ENCODE measurements at places on chromosomes 2 and 18.

- no peak for DNase-seq
Observed at GRCh38 chr18:78448106-78448505, 531.5 kb upstream of the SALL3 start.

DNA sequence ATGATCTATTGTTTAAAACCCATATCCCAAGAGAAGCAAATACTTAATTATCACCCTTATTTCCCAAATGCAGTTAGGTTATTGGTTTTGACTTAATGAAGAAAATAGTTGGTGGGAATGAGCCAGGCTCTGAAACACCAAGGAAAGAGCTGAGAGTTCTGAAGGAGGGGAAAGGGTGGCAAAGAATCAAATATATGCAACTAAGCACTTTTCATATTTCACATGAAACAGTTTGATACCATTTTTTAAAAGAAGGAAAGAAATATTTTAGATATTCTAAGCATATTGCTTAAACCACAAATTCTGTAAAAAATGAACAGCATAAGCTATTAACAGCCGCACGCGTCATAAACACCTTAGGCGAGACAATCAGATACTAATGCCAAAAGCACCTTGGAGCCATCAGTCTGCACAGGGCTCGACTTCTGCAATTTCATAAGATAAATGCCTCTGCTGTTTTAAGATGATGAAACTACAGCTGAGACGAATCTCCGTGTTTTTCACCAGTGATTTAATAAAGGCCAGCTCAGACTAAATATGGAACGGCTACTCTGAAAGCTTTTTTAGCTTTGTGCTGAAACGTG, 371.7 kb downstream of the EN1 start:
- no peak for DNase-seq

- DNase-seq: no peak
Observed at GRCh38 chr18:60292186-60292585, 80.4 kb downstream of the MC4R start.

DNA sequence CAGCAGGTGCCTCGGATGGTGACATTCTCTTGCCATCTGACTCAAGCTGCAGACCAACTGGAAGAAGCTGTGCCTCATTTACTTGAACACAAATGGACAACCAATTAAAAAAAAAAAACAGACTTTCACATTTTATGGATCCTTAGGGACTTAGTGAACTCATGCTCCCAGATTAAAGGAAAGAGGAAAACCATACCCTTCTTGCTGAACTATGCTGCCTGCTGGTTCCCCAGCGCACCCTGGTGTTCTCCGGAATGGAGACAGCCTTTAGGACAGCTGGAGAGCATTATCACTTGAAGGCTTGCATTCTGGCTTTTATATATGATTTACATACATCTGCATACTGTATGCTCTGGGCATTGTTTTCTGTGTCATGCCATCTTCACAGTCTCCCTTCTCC, 370.7 kb downstream of the SLC4A3 start:
- DNase-seq: no peak

- no peak for DNase-seq
Observed at GRCh38 chr2:230738924-230739323, 26.3 kb downstream of the CAB39 start.

DNA sequence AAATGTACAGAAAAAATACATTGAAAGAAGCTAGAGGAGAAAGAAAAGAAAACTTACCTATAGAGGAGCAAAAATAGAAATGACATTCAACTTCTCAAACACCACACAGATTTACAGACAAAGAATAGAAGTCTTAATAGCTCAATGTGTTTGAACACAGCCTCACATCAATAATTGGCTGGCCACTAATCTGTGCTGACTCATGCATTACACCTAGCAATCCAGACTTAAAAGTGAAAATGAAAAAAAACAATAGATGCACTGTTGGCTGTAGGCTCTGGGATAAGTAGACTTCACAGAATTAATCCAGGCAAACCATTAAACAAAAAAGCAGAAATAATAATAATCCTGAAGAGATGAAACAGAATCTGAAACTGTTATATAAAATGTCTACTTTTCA, 961.3 kb upstream of the CELF4 start:
- no peak for DNase-seq
